Stimulated activated CD8-positive, alpha-beta memory T cell treated with anti-CD3 and anti-CD28 coated beads, Interleukin-12 subunit alpha, Interleukin-12 subunit beta, amount 100 ng/mL, for 4 hours (primary cell): ENCODE measurements at places on chromosomes 11 and 22.

- peak; percentile 88 for DNase-seq
Measured at GRCh38 chr11:128422576-128423370, 164.6 kb downstream of the ETS1 start.

- DNase-seq = no peak
Measured at GRCh38 chr22:44279069-44279360, 33.7 kb downstream of the SHISAL1 start.

GRCh38 chr22:22720201-22720723 lies 75.8 kb downstream of the GGTLC2 start:
- peak; percentile 21 for DNase-seq

DNA sequence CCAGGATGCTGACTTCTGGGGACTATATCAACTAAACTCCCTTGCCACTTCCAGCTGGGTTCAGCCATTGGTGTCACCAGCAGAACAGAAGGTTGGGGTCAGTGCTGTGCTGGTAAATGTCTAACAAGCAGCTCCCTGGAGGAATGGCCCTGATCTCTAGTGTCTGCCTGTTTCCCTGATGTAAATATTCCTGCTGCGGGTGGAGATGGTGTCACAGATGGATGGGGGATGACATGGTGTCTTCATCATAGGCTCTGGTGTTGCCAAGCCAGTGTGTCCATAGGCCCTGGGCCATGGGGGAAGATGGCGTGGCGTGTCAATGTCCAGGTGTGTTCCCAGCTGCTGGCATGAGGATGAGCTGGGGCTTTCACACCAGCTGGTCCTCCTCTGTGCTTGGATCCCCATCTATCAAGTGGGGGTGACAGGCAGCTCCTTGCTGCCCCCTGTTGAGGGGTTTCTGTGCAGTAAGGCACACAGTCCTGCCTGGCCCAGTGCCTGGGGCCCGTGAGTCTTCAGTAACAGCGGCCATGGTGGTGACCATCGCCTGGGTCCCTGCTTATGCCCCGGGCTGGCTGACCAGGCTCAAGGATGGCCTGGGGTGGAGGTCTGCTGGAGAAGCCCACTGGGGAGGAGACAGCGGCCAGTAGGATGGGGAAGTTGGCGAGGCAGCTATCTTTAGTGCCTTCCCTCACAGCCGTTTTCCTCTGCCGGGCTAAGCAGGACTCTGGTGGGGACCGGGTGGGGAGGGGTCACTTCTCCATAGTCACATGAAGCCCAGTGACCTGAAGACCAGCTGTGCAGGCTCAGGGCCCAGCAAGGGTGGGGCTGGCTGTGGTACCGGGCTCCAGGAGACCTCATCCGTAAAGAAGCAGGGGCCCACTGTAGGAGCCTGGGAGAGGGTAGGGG lies 12.7 kb downstream of the RPL3 start:
- DNase-seq = peak; percentile 30

DNA sequence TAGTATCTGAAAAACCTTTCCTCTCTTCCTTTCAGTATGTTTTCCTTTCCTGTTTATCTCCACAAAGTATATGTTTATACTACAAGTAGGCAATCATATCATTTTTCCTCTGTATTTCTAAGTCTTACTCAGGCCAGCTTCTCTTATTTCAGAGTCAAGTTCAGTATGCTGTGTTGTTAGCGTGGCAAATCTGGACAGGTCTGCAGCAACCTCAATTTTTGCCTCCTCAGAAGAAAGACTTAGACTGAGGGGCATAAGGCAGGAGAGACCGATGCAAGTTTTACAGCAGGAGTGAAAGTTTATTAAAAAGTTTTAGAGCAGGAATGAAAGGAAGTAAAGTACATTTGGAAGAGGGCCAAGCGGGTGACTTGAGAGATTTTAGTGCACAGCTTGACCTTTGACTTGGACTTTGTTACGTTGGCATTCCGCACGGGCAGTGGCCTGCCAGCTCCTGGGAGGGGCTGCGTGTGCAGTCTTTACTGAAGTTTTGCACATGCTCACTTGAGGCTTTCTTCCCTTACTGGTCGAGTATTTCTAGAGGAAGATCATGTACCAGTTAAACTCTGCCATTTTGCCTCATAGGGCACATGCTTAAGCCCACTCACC lies 343.2 kb downstream of the NTM start:
- DNase-seq = no peak

GRCh38 chr11:21894492-21894891 lies 298.4 kb upstream of the ANO5 start:
- DNase-seq = no peak

- no peak for DNase-seq
Measured at GRCh38 chr11:72828692-72829101, 14.5 kb downstream of the ATG16L2 start.

- DNase-seq = peak; percentile 56
Measured at GRCh38 chr11:64745189-64745520, 1.2 kb upstream of the RASGRP2 start.

DNA sequence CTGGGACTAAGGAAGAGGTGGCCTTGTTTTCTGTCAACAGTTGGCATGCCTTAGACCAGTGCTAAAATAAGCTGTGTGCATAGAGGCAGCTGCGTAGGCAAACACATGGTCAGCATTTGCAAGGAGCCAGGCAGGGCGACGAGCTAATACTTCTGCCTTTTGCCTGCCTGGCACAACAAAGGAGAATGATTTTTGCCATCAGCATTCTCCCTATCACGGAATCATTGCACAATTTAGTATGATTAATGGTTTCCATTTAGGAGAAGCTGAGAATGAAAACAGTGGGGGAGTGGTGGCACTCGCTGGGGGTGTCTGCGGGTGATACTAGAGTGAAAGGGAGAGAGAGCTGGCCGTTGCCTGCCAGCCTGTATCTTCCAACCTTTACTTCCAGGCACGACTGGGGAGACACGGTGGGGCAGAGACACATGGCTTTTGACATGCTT lies 336.0 kb downstream of the CADM1 start:
- no peak for DNase-seq

- no peak for DNase-seq
Measured at GRCh38 chr11:44728491-44728910, 1.7 kb downstream of the TSPAN18 start.

- no peak for DNase-seq
Measured at GRCh38 chr11:113806406-113806805, 26.8 kb downstream of the CLDN25 start.

DNA sequence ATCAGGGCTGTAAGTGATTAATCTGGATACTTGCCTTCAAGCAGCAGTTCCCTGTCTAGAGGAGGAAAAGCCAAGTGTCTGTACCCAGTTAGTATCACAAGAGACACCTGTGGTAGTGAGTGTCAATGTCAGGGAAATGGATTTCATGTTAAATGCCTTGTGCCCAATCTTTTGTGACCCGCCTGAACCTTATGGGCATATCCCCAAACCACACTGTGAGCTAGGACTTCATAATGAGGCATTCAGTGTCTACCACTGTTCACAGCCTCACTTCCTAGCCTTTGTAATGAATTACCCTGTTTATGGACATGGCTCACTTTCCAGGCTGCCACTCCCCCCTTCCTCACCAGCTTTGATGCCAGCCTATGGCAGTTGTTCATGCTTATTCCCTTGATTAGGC lies 125.1 kb downstream of the TRIM44 start:
- DNase-seq = no peak

DNA sequence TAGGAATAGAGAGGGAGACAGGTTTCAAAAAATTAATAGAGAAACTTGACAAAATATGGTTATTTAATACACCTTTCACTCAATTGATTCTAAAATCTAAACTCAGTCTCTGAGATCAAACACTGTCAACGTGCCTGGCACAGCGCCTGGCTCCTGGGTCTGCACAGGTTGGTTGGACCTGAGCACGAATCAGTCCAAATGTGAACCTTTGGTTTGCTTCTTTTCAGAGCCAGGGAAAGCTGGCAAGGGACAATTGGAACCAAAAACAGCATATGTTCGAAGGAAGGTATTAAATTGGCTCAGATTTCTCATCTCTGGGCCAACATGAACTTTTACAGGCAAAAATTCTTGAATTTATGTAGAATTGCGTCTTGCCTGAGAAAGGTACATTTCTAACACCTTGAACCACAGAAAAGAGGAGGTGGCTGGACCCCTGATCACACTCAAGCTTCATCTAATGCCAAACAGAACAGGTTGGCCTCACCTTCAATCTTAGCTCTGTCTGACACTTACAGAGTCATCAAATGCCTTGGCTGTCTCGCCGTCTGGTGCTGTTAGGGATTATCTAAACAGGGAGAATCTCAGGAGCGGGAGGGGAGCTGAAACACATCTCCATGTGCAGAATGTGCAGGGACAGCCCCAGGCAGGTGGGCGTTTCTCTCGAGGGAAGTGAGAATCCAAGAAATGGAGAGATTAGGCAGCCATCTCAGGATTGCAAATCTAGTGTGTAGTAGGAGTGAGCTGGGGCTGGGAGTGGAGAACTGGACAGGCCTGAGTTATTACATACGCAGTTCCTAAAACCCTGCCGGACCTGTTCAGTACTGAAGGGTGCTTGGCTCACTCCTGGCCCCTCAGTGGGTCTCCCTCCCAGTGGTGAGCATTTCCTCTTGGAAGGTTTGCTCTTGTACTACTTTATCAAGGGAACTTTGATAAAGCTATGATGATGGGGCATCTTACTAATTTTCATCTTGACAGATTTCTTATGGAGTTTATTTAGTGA lies 442.2 kb upstream of the B3GAT1 start:
- DNase-seq = no peak

DNA sequence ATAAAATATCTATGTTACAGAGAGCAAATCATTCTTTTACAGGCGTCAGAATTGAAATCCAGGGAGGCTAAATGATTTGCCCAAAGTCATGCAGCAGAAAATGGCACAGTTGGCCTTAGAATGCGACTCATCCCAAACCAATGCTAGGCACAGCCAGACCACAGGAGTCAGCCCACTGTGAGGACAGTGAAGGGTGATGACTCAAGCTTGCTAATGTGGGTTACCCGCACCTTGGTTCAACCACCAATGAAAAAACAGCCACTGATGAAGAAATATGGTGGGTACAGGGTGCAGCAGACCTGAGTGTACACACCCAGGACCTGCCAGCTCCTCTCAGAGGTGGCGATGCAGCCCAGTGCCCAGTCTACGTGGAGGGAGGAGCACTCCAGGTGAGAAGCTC lies 89.7 kb downstream of the ZC3H12C start:
- no peak for DNase-seq

DNA sequence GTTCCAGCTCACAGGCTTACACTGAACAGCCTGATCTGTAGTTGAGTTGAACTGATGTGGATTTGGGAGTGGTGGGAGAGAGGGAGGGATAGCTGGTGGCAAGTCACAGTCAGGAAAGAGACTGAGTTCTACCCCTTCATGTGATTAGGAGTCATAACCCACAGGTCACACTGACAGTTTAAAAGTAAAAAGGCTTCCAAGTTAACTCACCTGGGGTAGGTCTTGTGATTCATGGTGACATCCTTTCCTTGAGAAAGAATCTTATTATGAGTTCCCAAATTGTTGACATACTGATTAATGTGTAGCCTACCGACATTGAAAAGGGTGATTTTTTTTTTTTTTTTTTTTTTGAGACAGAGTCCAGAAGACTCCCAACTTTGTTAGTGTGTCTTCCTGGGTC lies 5.4 kb downstream of the IZUMO1R start:
- DNase-seq = no peak

GRCh38 chr22:20111045-20111688 lies 4.7 kb upstream of the RANBP1 start:
- no peak for DNase-seq

DNA sequence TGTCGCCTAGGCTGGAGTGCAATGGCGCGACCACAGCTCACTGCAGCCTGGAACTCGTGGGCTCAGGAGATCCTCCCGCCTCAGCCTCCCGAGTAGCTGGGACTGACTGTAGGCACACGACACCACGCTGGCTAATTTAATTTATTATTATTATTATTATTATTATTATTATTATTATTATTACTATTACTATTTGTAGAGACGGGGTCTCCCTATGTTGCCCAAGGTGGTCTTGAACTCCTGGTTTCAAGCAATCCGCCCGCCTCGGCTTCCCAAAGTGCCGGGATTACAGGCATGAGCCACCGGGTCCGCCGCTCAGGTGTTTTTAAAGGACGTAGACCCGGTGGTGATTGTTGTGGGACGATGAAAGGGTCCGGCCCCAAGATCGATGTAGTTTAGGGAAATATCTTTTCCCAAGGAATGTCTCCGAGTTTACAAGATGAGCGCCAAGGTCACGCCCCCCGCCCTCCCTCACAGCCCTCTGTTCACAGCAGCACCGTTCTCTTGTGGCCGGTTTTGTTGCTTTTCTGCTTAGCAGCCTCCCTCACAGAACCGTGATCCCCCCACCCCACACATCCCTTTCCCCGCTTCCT lies 728 bp upstream of the POGLUT3 start:
- no peak for DNase-seq

DNA sequence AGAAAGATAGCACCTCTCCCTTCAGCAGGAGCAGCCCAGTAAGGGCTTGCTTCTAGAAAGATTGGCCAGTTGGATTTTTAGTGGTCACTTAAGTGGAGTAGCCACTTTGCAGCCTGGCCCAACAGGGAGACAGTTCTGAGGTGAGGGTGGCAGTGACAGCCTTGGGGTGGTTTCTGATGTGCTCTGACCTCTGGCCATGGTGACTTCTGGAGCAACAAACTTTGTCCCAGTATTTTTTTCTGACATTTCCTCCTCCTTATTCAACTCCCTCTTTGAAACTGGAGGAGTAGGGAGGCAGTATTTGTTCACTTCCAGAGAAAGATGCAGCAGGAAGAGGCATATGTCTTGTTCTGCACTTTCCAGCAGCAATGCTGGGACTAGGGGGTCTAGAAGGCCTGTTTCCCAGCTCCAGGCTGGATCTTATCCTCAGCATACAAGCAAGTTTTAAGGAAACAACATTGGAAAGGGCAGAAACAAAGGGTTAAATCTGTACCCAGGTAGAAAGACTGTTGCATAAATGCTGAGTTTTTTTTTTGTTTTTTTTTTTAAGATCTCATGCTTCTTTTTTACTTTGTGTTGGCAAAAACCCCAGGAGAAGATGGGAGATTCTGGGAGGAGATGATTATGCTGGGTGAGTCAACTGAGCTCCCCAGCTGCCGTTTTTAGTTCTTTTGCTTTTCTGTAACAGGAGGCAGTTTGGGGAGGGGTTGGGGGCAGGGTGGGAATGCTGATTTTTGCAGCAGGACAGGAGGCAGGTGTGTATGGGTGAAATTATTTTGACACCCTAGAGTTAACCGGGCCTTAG lies 37.2 kb downstream of the RCOR2 start:
- DNase-seq = no peak
